ENCODE measurements at places on chromosomes 4 and X. TPM values are rescaled to one million over a fixed set of nuclear protein-coding genes. Genes with fewer than 3 reads are reported as not detected.
A peak's percentile ranks its signal among the peaks of the same experiment; 100 is the strongest.

GRCh38 chrX:81120258-81120935 is 81.3 kb downstream of the HMGN5 start:
- peak; percentile 39 for DNase-seq

DNA sequence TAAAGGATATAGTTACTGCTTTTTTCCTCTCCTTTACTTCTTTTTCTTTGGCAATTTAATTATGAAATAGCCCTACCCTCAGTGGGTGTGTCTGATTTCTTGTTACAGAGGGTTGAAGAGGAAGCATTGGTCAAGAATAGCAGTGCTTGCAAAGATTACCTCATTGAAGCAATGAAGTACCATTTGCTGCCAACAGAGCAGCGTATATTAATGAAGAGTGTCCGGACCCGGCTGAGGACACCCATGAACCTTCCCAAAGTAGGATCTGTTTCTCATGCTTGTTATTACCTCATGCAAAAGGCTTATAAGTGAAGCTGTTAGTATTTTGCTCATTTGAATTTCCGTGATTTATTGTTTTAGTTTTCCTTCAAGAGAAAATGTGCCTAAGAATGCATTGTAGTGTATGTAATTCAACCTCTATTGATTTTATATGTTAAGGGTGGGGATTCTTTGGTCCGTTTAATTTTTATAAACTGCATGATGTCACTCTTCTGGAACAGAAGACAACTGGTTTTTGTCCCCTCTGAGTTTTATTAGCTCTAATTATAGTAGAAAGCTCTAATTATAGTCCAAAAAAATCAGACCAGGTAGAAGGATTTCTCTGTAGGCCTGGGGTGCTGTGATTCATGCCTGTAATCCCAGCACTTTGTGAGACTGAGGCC is 27.9 kb upstream of the MSMO1 start:
- DNase-seq = no peak

DNA sequence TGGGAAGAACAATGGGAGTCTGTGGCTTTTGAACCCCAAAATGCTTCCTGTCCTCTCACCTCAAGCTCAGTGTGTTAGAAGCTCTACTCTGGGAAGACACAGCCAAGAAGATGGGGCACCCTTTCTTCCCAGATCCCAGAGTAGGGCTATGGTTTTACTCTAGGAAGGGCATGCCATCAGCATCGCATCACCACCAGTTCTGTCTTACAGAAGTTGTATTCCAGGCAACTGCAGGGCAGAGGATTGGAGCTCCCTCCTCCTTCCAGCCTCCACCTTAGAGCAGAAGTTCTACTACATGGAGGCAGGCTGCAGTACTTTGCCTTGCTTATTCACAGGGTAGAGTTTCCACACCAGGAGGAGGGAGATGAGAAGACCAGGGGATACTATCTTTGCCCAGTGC is 18.1 kb upstream of the ZFX start:
- no peak for DNase-seq

GRCh38 chr4:108693211-108693610 is 42.8 kb downstream of the OSTC start:
- no peak for DNase-seq

DNA sequence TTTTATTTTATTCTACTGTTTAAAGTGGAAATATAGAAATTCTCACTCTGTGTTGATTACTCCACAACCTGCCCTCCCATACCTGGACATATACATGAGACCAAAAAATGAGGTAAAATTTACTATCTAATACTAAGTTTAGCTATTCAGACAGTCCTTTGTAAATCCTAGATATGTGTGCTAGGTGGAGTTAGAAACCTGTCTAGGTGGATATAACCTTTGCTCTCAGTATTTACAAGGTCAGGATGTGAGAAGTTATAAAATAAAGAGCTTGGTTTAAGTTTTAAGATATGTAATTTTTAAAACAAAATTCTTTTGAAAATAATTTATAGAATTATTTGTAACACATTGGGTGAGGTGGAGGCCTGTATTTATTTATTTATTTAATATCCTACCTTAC is 221.5 kb downstream of the PCDH7 start:
- no peak for DNase-seq

ZDHHC9 gene
- polyA plus RNA-seq = 24.2 TPM

Data from lung (tissue), 17 donors.